ENCODE measurements at places on chromosomes 4 and X.

DNA sequence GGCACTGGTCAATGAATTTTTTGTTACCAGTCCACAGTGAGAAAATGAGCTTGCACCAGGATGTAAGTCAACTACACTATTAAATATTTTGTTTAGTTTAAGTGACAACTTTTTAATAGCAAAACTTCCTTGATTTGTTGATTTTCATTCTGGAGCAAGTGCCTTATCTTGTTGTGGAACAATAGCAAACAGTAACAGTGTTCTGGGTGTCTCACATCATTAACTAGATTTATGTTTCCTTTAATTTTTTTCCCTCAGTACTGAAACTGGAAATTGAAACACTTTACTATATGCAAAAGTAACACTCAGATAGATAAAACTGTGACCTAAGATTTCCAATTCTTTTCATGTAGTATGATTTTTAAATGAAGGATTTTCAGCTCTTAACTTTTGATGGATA lies 80.1 kb downstream of the GALNT7 start:
- DNase-seq: no peak

DNA sequence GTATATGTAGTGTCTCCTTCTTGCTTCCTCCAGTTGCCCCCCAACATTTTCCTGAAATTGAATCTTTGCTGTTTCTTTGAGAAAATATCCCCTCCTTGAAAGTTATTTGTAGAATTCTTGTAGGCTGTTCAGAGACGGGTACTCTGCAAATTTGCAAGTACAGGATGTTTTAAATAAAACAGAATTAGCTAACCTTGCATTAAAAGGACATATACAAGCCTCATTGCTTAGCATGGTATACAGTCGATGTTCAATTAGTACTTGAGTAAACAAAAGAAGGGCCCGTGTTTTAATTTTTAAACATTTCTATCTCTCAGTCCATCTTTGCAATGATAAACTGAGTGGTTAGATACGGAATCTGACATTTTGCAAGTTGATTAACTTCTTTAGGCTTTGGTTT lies 50.8 kb downstream of the RAPGEF2 start:
- no peak for DNase-seq

- DNase-seq: no peak
These were observed 460.2 kb downstream of the GABRG1 start for GRCh38 chr4:45663628-45664081.

DNA sequence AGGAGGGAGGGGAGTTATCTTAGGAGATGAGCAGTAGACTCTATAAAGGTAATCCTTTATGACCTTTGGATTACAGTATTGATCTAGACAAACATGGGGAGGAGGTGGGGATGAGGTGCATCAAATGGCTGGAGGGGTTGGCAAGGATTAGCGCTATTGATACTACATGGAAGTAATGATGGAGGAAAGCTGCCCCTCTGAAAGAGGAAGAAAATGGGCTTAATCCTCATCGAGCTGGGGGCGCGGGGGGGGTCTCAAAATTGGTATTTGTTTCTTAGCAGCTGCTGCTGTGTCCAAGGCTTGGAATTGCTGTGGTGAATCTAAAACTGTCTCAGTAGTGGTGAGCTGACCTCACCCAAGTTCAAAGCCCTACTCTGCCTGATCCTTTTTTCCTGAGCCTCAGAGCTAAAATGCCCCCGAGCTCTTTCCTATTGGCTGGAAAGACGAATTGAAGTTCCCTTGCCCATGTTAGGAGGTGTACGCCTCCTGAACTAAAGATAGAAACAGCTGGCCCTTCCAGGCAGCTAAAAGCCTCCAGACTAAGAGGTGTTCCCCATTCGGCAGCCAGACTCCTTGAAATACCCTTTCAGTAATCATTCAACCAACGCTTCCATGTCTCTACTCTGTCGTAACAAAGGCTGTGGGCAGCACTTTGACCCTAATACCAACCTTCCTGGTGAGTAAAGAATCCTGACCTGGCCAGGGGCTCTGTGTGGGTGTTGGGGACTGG lies at the start of gene ITGB1BP2:
Gene ITGB1BP2 (plus strand): TSS at position 556 of the 730 bp plus-strand sequence. CDS start 57 bp downstream, at position 613.
- DNase-seq: peak; percentile 9

DNA sequence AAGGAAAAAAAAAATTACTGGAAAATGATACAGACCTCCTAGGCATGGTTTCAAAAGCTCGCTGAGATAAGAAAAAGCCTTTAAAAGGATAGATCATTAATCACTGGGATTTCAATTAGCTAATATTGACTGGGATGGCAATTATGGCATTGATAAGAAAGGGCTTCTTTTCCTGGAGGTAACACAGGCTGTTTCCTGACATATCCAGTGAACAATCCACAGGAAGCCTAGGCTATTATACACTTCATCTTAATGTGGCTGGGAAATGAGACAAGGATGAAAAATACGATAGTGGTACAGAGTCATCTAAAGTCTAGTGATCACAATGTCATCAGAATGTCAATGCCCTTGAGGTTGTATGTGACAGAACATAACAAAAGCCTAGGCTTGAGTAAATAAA lies 1579.3 kb downstream of the C4orf33 start:
- no peak for DNase-seq

DNA sequence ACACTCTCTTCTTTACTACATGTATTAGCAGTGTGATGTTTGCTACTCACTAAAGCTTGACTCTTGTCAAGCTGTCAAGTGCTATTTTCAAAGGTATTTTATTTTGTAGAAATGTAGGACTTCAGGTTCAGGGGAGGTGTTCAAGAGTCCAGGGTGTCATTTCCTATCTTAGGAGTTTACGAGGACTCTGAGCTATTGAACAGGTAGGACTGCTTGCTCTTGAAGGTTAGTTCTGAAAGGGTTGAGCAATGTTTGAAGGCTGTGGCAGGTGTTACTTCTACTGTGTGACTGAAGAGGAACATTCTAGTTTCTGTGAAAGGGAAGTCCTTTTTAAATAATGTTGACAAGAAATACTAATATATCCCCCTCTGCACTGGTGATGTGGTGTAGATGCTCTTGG lies 1151.2 kb downstream of the PDHA2 start:
- no peak for DNase-seq

All from HAP-1 (cell line).